ENCODE measurements at places on chromosomes 12 and 14.

DNA sequence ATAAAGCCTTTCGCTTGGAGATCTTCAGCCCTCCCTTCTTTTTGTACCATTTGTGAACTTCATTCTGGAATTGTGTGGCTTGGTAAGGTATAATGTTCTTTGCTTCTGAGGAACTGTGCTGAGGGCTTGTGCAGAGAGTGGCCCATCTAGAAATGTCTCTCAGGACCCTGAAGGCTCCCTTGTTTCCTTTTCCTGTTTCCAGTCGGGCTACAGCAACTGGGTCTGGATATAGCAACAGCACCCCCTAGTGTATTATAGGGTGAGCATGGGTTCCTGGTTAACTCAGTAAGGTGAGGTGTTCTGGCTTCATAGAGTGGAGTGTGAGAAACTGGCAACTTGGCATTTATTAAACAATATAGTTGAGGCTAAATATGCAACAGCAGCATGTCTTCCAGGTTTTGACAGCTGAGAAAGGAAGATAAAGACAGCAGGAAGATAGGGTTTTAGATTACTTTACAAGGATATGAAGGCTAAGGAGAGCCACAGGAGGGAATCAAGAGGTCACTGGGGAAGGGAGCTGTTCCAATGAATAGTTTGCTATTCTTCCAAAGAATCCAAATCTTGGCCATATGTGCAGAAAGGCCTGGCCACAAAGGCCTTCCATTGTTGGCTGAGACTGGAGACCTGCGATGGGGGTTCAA, 49.1 kb upstream of the RNU6-8 start:
- DNase-seq: peak; percentile 79

DNA sequence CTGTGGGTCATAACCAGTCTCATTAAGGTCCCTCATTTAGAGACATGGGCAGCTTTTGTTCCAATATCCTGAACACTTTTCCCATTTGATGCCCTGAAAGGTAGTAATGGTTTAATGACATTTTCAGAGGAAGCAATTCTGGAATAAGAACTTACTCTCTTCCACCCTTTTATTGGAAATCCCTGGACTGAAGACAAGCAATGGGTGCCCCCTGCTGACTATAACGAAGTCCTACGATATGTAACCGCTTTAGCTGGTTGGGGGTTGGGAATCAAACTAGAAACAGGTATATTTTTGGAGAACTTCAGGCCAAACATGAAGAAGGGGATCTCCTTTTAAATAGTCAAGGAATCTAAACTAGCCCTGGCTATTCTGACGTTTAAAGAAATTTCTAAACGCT, 20.5 kb downstream of the SARNP start:
- peak; percentile 63 for DNase-seq

DNA sequence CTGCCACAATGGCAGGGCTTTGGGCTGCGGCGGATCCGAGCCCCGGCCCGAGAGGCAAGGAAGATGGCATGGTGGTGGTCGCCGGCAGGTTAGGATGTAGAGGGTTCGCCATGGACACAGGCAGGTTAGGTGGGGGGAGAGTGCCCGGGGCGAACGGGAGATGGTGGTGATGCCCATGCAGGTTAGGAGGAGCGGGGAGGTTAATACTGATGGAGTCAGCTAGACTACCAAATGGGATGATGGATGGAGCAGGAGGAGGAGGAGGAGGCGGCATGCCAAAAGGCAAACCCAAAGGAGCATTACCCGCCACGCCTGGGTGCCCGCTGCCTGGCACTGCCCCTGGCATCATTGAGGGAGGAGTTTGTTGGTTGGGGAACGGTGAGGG, 6.2 kb downstream of the MYL6 start:
- no peak for DNase-seq

- DNase-seq: no peak
Measured at GRCh38 chr12:6215120-6215807, 15.1 kb downstream of the CD9 start.

DNA sequence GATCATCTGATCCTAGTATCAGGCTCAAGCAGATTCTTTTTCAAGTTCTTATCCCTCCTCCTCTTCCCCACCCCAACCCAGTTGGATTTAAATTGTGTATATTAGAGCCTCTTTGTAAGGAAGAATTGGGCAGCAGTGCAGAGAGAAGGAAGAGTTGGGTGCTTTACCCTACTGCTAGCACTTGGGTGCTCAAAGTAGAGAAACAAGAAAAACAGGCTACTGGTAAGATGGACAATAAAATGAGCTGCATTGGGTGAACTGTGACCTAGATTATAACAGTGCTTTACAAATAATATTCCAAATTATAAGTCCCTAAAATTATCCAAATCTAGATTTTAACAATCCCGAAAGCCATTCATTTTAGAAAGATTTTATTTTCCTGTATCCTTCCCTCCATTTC, 363.4 kb upstream of the GARIN6 start:
- no peak for DNase-seq

DNA sequence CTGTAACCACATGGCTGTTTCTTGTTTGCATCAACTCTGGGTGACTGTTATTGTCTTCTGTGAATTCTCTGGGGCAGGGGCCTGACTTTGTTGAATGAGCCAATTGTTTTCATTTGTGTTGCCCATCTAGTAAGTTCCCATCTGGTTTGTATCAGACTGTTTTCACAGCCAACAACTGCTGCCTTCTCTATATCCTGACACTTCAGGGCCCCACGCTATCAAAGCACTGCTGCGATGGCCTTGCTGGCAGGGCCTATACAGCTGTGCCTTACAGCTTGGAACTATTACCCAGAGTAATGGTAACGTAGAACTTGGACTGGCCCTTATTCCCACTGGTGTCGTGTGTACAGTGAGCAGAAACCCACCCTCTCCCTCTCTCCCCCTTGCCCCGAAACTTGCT, 104.3 kb upstream of the DACT1 start:
- DNase-seq: no peak

DNA sequence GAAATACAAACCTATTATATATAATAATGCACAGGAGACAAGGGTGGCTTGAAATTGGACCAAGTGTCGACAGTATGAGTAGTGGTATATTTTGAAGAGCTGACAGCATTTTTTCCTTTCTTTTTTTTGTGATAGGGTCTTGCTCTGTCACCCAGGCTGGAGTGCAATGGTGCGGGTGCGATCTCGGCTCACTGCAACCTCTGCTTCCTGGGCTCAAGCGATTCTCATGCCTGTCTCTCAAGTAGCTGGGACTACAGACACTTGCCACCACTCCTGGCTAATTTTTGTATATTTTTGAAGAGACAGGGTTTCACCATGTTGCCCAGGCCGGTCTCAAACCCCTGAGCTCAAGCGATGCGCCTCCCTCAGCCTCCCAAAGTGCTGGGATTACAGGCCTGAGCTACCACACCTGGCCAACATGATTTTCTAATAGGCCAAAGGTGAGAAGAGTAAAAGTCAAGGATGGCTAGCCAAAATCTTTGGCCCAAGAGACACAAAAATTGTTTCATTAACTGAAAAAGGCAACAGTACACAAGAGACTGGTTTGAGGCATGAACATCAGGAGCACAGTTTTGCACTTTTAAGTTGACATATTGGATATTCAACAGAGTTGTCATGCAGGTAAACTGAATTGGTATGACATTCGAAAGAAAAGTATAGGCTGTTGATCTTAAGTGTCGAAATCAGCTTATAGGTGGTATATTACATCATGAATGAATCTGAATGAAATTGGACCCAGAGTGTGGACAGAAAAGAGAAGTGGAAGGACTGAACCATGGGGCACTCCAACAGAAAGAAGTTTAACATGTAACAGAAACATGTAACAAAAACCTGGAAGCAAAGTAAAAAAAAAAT, 12.5 kb downstream of the HNRNPC start:
- DNase-seq: no peak

GRCh38 chr12:5868625-5869295, 76.3 kb downstream of the ANO2 start:
- no peak for DNase-seq

DNA sequence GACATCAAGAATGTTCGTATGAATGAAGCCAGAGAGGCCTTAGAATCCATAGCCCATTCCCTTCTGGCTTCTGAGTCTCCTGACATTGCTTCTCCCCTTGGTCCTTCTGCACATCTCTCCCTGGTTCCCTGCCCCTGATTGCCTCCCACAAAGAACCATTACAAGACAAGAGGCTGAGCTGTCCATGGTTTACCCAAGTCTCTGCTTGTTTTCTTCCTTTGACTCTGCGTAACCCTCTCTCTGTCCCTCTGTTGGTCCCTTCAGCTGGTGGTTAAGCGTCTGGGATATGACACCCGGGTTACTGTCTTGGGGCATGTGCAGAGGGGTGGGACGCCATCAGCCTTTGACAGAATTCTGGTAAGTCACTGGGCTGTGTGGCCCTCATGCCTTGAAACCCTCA, 15.9 kb downstream of the PFKM start:
- no peak for DNase-seq

DNA sequence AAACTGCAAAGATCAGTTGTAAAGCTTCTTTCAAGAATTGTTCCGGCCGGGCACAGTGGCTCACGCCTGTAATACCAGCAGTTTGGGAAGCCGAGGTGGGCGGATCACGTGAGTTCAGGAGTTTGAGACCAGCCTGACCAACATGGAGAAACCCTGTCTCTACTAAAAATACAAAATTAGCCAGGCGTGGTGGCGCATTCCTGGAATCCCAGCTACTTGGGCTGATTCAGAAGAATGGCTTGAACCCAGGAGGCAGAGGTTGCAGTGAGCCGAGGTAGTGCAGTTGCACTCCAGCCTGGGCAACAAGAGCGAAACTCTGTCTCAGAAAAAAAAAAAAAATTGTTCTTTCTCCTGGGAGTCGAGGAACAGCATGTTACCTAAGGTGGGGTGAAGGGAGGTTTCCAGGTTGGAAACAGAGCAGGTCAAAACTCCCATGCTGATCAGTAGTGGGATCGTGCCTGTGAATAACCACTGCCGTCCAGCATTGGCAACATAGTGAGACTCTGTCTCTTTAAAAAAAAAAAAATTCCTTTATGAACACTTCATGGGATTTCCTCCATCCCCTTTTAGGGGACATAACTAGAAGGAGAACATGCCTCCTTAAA, 13.9 kb downstream of the FBXO34 start:
- no peak for DNase-seq

DNA sequence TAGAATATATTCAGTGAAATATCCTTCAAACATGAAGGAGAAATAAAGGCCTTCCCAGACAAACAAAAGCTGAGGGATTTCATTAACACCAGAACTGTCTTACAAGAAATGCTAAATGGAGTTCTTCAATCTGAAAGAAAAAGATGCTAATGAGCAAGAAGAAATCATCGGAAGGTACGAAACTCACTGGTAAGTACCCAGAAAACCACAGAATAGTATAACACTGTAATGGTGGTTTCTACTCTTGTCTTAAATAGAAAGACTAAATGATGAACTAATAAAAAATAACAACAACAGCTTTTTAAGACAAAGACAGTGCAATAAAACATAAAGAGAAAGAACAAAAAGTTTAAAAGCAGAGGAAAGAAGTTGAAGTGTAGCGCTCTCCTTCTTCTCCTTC, 18.7 kb upstream of the RNF212B start:
- DNase-seq: no peak

- peak; percentile 6 for DNase-seq
Measured at GRCh38 chr14:27390155-27390554, 792.3 kb upstream of the NOVA1 start.

DNA sequence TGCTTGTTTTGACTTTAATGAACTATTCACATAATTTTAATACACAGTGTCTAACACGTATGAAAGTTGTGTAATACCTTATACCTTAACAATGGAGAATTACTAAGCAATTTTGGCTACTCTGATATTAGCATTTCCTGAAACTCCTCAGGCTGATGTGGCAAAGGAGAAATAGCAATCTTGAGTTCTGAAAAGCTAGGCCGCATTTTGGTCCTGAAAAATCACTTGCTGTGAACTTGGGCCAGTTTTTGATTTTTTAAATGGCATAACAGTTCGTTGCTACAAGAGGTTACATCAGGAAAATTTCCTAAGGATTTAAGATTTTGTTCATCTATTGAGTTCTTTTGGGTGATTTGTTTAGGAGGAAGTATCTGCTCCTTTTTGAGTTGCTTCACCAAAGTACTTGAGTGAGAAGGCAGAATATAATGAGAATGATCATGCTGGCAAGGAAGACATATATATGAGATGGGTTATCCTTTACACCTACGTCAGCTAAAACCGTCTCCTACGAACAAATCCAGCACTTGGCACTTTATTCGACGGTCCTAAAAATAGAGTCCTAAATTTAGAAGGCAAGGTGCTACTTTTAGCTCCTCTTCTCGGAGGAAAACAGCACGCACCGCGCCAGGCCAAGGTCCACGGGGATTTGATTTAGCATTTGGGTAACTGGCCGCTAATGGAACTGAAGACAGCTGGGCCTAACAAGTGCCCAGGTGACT, 32.2 kb downstream of the MIA2 start:
- DNase-seq: peak; percentile 26

Data from ELR (cell line).